Activated T-cell treated with anti-CD3 and anti-CD28 coated beads, Interleukin-2, amount 50 U/mL, for 1 hour (primary cell): ENCODE measurements at places on chromosomes 4 and X.

- no peak for DNase-seq
Observed at GRCh38 chr4:87962398-87963146, 12.9 kb upstream of the SPP1 start.

- DNase-seq, result no peak
Observed at GRCh38 chrX:17759990-17760389, 22.7 kb downstream of the SCML1 start.

DNA sequence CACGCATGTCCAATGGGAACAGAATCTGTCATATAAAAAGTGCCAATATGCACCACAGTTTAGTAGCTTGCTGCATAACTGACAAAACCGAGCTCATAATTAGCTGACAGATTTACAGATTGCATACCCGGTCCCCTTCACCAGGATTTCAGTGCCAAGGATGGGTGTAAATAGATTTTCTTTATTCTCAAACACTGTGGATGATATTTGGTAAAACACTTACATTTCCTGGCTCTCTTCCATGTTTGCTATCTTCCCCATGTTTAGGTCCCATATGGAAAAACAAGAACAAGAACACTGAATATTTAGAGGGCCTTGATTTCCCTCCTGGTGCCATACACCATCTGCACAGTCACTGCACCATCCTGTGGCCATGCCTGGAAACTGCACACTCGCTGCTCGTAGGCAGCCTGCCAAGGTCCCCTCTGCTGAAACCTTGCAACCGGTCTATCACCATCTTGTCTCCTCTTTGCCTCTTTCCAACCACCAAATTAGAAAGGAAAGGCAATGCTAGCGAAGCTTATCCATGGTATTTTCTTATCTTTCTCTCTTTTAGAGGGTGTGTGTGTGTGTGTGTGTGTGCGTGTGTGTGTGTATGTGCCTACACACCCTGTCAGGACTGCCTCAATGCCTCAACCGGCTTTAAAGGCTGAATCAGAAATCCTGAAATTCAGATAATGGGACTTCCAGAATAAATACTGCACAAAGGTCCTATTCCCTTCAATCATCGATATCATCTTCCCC is 124.2 kb upstream of the MBNL3 start:
- DNase-seq, result peak; percentile 40

DNA sequence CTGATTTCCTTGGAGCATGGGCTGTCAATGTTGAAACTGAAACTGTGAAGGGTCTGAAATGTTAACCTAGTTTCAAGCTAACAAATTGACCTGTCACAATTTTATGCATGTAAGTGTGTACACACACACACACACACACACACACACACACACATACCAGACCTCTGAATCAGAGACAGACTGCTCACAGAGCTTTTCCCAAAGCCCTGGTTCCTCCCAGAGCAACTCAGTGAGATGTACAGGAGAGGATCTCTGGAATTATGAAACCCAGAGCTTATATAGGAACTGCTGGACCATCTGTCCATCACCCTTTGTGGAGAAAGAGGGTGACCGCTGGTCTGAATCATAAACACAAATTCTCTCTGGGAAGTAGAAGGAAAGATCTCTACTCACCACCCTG is 228.1 kb upstream of the PRPS2 start:
- no peak for DNase-seq

GRCh38 chr4:73725985-73726384 is 14.4 kb upstream of the CXCL8 start:
- DNase-seq, result no peak

DNA sequence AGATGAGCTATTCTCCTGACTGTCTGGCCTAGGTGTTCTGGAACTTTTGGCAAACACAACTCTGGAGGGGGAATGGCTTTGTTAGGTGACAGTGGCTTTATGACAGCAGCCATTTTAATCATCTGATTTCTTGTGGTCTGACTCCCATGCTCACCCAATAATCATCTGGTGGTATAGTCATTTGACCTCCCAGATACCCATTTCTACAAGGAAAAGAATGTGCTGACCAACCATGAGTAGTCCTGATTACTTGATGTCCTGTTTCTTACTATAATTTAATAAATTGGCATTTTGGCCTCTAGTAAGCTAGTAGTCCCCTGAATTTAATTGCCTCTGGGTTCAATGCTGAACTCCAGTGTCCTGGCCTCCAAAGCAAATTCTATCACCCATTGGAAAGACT is 109.9 kb upstream of the DUSP21 start:
- DNase-seq, result no peak

DNA sequence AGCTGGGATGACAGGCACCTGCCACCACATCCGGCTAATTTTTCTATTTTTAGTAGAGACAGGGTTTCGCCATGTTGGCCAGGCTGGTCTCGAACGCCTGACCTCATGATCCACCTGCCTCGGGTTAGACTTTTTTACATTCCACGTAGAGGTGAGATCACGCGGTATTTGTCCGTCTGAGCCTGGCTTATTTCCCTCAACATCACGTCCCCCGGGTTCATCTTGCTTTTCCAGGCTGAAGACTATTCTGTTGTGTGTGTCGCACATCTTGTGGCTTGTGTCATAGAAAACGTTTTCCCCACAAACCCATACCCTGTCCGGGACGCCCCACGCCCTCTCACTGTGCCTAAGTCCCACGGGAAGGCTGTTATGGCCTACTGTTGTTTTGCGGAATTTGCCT is 185.3 kb downstream of the CRLF2 start:
- no peak for DNase-seq

DNA sequence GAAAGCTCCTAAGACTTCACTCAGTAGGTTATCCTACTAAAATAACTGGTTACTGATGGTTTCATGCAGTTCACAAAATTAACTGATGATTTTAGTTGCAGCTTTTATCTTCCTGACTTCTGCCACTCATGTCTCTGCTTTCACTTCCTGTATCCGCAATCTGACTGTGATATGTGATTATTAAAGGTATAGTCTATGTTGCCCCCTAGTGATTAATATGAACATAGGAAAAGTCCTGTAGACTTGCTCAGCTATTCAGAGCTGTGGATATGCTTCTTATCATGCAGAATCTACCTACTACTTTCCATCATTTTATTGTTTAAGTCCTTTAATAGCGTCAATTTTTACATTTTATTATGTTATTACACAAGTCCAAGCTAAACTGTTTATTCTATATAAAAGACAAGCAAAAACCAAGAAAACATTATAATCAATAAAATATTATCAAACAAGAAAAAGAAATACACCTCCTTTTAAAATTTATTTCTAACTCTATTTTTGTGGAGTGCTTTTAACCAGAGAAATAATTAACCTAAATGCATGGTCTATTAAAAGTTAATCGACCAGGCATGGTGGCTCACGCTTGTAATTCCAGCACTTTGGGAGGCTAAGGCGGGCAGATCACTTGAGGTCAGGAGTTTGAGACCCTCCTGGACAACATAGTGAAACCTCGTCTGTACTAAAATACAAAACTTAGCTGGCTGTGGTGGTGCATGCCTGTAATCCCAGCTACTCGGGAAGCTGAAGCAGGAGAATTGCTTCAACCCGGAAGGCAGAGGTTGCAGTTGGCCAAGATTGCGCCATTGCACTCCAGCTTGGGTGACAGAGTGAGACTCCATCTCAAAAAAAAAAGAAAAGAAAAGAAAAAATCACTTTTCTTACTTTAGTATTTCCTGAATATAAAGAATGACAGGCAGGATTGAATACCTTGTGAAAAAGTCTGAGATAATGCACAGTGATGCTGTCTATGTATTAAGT is 40.4 kb upstream of the TLR2 start:
- no peak for DNase-seq

DNA sequence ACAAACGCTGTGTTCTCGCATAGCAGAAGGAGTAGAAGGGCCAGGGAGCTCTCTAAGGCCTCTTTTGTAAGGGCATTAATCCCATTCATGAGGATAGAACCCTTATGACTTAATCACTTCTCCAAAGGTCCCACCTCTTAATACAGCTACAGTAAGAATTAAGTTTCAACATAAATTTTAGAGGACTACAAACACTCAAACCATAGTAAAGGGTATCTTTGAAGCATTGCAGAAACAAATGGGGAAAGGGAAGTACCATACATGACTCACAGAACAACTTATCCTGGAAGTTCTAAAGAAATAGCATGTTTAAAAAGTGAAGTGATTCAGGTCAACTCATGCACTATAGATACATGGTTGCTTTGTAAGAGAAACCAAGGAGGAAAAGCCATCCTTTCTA is 680.8 kb downstream of the RPA4 start:
- no peak for DNase-seq

GRCh38 chr4:102687373-102687981 is 73.3 kb downstream of the MANBA start:
- DNase-seq, result no peak

- no peak for DNase-seq
Observed at GRCh38 chr4:8773124-8773931, 98.3 kb downstream of the HMX1 start.

DNA sequence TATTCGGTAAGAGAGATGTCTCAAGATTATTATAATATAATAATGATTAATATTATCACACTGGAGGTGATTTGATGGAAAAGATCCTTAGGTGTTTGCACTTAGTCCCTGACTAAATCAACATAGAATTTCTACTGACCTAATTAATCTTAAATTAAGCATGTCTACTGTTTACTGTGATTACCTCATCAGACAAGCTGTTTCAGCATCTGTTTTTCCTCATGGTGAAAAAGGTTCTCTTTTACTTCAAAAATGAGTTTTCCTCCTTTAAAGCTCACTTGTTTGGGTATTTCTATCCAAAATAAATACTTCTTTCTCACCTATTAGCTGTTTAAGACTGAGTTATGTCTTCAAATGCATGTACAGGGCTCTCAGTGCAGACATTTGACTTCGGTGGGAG is 407.8 kb downstream of the NKX6-1 start:
- no peak for DNase-seq

DNA sequence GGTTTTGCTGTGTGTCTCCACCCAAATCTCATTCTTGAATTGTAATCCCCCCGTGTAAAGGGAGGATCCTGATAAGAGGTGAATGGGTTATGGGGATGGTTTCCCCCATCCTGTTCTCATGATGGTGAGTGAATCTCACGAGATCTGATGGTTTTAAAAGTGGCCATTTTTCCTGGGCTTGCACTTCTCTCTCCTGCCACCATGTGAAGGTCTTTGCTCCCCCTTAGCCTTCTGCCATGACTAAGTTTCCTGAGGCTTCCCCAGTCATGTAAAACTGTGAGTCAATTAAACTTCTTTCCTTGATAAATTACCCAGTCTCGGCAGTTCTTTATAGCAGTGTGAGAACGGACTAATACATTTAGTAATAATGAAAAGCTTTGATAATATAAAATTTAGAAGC is 46.9 kb downstream of the ANTXR2 start:
- DNase-seq, result no peak

DNA sequence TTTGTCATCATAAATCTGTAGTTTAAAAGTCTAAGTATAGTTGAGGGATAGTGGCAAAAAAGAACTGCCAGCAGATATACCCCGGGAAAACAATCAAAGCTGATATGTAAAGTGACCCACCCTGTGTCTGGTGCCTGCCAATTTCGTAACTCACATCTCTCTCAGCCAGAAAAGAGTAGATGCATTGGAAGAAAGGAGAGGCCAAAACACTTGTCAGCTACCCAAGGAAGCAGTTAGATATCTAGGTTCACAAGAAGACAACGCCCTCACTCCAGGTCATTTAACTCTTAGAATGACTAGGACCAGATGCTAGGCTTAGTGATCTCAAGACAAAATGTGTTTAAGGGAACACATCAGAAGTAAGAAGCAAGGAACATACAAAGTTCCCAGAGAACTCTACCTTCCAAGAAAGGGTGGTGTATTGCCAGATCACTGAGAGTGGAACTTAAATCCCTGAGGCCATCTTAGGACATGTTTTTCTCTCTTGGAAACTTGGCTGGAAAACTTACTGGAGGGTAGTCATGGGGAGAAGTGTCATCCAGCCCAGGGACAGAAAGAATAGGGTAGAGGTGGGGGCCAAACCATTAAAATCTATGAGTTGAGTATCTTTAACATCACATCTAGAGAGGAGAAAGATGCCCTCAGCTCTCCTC is 125.9 kb downstream of the SHISA3 start:
- no peak for DNase-seq

GRCh38 chrX:41824551-41824950 is 98.8 kb downstream of the CASK start:
- DNase-seq, result no peak

GRCh38 chr4:159366966-159367780 is 264.3 kb downstream of the RAPGEF2 start:
- no peak for DNase-seq

DNA sequence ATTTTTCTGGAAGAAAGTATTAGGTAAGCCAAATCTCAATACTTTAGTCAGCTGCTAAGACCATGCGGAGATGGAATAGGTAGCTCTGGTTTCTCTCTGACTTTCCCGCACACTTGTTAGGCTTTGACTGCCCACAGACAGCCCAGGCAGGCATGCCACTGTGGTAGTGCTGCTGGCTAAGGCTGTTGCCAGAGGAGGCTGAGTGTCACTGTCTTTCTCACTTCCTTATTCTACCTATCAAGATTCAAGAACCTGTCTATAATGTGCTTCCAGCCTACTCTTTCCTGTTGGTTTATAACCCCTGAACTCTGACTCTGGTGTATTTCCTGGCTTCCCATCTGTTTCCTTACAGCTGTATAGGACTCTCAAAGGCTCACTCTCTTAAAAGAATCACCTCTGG is 81.8 kb upstream of the TRPC5 start:
- DNase-seq, result no peak

GRCh38 chr4:13368217-13368616 is 115.9 kb downstream of the RAB28 start:
- no peak for DNase-seq

DNA sequence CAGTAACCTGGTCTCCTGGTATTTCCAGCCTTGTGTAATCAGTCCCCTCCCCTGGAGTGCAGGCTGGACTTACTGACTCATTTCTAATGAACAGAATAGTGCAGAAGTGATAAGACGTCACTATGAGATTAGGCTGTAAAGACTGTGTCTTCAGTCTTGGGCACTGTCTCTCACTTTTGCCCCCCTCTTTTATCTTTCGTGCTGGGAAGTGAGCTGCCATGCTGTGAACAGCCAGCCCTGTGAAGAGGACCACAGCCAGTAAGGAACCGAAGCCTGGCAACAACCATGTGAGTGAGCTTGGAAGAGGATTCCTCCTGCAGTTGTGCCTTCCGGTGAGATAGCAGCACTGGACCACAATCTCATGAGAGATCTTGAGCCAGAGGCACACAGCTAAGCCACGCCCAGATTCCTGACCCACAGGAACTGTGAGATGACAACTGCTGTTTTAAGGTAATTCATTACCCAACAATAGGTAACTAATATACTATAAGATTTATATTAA is 67.5 kb upstream of the GPR34 start:
- DNase-seq, result no peak

GRCh38 chr4:185722029-185722316 is 90.0 kb downstream of the SORBS2 start:
- no peak for DNase-seq

DNA sequence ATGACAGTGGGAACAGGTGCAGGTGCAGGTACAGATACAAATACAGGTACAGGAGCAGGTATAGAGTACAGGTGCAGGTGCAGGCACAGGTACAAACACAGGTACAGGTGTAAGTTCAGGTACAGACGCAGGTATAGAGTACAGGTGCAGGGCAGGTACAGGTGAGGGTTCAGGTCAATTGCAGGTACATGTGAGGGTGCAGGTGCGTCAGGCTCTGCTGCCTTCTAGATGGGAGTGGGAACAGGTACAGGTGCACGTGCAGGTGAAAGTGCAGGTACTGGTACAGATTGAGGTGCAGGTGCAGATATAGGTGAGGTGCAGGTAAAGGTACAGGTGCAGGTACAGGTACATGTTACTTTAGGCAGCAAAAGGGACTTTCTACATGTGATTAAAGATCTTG is 85.7 kb downstream of the CRLF2 start:
- DNase-seq, result no peak
